ENCODE measurements at places on chromosomes 1 and 21.
A peak's percentile ranks its signal among the peaks of the same experiment; 100 is the strongest.

DNA sequence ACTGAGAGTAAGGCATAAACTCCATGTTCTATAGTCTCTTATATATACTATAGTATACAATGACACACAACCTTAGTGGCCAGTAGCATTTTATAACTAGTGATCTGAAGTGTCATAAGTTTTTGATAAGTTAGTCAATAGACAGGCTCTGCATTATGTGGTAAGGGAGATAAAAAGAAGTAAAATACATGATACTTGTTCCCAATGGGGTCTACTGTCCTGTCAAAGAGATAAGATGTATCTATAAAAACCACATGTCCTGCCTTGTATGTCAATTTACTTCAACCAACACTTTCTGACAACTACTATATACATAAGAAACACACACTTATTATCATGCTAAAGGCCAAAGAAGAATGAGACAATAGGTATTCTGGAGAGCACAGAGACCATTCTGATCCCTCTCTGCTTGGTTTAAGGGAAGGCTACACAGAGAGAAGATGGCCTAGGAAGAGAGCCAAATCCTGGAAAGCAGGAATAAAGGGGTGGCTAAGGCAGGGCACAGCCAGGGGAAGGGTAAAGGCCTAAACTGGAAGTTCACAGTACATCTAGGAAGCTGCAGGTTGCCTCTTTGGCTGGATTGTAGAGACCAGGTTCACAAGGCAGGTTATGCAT lies 91.4 kb downstream of the LYST start:
- DNase-seq, result no peak

GRCh38 chr1:151639466-151639865 lies 27.6 kb downstream of the SNX27 start:
- DNase-seq, result no peak

- DNase-seq, result no peak
Measured at GRCh38 chr1:101366513-101367215, 129.8 kb downstream of the S1PR1 start.

- no peak for DNase-seq
Measured at GRCh38 chr1:201606096-201606495, 67.2 kb downstream of the NAV1 start.

DNA sequence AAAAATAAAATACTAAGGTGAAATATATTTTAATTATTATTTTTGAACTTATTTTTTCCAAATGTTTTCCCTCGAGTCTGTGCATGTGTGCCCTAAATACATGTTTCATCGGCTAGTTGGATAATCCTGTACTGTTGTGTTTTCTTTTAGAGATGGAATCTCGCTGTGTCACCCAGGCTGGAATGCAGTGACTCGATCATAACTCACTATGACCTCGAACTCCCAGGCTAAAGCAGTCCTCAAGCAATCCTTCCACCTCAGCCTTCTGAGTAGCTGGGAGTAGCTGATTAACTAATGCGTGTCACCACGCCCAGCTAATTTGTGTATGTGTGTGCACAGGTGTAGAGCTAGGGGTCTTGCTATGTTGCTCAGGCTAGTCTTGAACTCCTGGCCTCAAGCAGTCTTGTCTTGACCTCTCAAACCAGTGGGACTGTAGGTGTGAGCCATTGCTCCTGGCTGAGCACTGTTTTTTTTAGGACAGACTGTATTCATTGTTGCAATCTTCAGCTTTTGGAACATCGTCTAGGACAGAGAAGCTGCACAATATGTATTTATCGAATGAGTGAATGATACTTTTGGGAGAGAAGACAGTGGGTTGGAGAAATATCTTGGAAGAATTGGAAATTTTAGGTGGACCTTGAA lies 4.8 kb upstream of the TMCO1 start:
- no peak for DNase-seq

GRCh38 chr1:205260948-205261732 lies 33.4 kb downstream of the TMCC2 start:
- no peak for DNase-seq

DNA sequence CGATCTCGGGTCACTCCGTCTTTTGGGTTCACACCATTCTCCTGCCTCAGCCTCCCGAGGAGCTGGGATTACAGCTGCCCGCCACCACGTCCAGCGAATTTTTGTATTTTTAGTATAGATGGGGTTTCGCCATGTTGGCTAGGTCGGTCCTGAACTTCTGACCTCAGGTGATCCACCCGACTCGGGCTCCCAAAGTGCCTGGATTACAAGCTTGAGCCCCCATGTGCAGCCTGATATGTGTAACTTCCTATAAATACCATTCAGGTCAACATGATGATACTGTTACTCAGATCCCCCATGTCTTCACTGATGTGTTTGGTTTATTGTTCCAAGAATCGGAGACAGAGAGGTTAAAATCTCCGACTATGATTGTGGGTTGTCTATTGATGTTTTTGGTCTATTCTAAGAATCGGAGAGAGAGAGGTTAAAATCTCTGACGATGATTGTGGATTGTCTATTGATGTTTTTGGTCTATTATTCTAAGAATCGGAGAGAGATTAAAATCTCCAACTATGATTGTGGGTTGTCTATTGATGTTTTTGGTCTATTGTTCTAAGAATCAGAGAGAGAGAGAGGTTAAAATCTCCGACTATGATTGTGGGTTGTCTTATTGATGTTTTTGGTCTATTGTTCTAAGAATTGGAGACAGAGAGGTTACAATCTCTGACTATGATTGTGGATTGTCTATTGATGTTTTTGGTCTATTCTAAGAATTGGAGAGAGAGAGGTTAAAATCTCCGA lies 17.0 kb downstream of the C1orf159 start:
- no peak for DNase-seq

DNA sequence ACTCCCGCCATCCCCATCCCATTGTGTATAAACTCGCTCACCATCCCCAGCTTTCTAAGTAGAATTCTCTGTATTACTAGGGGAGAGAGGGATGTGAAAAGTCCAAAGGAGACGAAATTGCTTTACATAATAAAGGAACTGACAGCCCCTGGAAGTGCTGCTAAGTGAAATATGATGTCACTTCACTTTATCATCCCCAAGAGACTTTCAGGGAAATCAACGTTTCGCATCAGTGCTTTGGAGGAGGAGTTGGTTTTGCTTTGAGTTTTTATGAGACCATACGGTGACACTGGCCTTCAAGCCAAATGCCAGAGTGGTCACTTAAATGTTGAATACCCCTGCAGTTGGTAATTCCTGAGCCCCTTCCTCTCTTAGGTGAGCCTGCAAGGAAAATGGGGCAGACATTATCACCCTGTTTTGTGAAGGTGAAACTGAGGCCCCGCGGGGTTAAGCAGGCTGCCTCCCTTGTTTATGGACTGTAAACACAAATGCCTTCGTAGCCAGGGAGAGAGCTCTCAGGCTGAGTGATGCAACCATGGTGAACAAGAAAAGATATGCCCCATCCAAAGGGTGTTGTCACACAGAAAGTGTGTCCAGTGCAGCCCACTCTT lies 58.4 kb upstream of the KAZN start:
- DNase-seq, result no peak

GRCh38 chr1:43637267-43637666 lies 12.7 kb upstream of the KDM4A start:
- no peak for DNase-seq

DNA sequence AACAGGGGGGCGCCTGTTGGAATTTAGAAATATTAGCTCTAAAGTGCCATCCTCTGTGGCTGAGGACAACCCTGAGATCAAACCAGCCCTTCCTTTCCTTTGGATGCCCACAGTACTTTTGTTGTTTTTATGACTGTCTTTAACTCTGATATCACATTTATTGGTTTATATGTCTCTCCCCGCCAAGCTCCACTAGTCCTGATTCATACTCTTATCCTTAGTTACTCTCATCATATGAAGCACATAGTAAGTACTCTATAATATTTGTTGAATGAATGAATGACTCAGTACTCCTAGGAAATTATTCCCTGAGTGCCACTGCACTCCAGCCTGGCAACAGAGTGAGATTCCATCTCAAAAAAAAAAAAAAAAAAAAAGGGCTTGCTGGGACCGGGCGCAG lies 22.6 kb upstream of the NRDC start:
- no peak for DNase-seq

DNA sequence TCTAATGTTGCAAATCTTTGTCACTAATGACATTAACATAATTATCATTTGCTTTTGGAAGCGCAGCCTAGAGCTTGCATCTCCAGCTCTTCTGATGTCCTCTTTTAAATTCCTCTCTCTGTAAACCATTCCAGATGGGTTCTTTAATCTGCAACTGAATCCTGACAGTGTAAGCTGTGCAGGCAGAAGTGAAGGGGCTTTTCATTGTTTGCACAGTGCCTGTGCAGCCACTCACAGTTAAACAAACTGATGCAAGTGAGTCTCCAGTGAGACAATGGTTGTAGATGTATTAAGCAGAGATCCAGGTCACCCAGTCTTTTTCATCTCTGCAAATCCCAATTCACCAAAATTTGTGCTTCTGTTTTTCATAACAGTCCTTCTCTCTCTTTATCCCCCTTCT lies 22.5 kb upstream of the FCRL5 start:
- no peak for DNase-seq

DNA sequence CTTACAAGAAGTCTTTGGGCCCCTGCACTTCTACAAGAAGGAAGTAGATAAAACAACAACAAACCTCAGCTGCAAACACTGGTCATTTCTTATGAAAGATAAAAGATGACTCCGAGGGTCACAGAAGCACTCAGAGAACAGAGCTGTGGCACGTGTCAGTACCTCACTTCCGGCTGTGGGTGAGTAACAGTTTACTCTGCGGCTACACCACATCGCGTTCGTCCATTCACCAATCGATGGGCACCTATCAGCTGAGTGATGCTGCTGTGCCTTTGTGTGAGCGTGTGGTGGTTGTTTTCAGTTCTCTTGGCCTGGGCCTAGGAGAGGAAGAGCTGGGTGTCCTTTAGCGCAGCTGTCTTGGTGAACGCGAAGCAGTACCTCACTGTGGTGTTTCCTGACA lies 49.9 kb downstream of the COL6A1 start:
- no peak for DNase-seq

DNA sequence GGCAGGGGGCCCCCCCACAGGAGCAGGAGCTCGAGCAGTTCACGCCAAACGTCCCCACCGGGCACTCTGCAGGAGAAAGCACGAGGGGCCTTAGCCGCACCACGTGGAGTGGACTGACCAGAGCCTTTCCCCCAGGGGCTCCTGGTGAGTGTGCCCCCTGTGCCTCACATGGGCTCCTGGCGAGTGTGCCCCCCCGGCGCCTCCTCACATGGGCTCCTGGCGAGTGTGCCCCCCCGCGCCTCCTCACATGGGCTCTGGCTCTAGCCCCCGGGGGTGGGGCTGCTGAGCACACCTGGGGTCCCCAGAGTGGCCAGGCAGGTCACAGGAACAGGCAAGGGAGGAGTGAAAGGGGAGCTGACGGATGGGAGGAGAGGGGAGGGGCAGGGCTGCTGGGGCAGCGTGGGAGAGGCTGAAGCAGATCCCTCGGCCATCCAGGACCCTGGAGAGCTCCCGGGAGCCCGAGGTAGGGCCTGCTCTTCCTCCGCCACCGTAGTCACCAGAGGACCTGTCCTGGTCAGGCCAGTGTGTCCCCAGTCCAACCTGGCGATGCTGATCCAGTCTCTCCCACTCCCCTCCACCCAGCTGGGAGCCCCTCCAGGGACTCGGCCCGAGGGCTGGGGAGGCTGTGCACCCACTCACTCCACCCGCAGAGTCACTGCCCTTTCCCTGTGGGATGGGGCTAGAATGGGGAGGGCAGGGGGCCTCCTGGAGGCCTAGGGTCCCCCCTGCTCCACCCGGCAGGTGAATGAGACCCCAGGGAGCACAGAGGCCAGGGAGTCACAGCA lies 47.6 kb downstream of the ARHGEF16 start:
- no peak for DNase-seq

DNA sequence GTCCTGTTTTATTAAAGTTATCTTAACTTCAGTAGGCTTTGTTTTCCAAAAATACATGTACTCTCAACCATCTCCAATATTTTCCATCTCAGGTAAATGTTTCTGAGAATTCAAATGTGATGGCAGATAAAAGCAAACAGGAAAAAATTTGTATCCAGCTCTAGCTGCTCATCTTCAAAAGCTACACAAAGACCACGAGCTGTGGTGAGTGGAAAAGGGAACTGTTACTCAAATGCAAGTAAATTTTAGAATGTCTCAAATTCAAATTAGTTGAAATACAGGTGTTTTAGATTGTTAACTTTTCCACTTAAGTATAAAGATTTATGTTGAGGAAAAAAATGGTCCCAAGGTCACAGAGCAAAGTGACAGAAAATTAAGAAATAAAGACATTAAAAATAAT lies 216.0 kb downstream of the SLC45A1 start:
- no peak for DNase-seq

GRCh38 chr1:236009857-236010256 lies 55.0 kb downstream of the NID1 start:
- DNase-seq, result no peak

DNA sequence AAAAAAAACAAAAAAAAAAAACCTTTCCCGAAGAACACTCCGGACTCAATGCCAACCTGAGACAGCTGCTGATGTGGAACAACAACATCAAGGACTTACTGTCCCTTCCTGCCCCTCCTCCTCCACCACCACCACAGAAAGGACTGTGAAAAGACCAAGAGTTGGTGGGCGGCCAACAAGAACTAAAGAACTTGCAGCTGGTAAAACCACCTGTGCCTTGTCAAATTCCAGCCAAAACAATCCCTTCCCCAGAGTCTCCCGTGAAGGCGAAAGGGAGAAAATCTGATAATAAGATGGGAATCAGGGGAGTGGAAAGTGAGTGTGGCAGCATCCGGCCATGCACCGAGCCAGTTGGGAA lies 88.9 kb downstream of the PROX1 start:
- no peak for DNase-seq

- peak; percentile 27 for DNase-seq
Measured at GRCh38 chr21:33265664-33266049, 510 bp upstream of the IL10RB start.

DNA sequence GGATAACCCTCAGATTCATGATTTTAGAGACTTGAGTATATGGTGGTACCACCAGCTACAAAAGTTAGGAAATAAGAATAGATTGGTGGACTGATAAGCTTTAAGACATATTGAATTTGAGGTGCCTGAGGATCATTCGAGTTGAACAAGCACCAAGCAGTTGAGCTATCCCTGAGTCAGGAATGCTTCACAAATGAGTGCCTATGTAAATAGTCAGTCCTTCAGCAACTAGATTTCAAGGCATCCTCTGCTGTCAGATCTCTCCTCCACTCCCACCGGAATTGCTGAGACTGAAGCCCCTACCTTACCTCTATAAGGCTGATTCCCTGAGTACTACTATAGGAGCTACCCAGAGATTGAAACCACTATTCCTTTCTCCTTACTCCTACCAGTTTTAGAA lies 7.1 kb downstream of the BTF3L4 start:
- DNase-seq, result no peak

DNA sequence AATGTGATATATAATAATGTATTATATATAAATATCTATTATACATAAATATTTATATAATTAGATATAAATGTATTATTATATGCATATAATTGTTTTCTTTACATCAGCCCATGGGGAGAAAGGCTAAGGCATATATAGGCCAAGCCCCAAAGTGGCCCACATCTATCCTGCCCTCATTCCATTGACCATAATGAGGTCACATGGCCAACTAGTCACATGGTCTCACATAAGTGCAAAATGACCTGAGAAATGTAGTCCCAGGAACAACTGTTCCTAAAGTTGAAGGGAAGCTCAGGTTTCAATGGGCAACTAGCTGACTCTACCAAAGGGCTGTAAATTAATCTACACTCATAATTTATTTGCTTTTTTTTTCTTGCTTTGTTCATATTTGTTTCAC lies 14.5 kb upstream of the CCDC185 start:
- no peak for DNase-seq

All from hippocampal formation (tissue), 2 donors.